DMS153 (cell line): ENCODE measurements at places on chromosomes 7 and 10.

GRCh38 chr7:77877791-77878190, 79.2 kb downstream of the PHTF2 start:
- DNase-seq, result no peak

GRCh38 chr10:115092555-115093285, 445 bp upstream of the ATRNL1 start:
- DNase-seq, result no peak

DNA sequence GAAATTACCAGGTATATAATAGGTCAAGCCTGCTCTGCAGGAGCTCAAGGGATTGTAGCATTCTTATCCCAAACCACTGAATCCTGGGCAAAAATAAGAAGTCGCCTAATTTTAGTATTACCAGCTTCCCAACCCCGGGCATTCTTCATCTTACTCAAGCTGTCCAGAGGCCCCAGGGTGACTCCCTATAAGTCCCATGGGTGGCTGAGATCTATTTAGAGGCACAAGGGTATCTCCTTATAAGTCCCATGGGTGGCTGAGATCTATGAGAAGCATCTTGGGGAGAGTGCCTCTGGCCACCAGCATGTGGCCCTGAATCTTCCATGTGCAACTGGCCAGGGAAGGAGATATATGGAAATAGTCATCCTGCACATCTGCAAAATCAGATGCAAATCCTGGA, 38.9 kb downstream of the PRSS2 start:
- no peak for DNase-seq

GRCh38 chr7:43768887-43769272, 10.4 kb downstream of the BLVRA start:
- no peak for DNase-seq

- peak; percentile 73 for DNase-seq
These were observed 57.6 kb upstream of the EZH2 start for GRCh38 chr7:148941598-148942275.

GRCh38 chr7:80847027-80847426, 71.8 kb downstream of the SEMA3C start:
- DNase-seq, result no peak

DNA sequence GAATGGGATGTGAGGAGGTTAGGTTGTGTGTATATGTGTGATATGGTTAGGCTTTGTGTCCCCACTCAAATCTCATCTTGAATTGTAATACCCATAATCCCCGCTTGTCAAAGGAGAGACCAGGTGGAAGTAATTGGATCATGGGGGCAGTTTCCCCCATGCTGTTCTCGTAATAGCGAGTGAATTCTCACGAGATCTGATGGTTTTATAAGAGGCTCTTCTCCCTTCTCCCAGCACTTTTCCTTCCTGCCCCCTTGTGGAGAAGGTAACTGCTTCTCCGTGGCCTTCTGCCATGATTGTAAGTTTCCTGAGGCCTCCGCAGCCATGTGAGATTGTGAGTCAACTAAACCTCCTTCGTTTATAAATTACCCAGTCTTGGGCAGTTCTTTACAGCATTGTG, 47.3 kb downstream of the NPVF start:
- no peak for DNase-seq

- DNase-seq, result no peak
These were observed 75.0 kb downstream of the LHPP start for GRCh38 chr10:124536496-124537050.

DNA sequence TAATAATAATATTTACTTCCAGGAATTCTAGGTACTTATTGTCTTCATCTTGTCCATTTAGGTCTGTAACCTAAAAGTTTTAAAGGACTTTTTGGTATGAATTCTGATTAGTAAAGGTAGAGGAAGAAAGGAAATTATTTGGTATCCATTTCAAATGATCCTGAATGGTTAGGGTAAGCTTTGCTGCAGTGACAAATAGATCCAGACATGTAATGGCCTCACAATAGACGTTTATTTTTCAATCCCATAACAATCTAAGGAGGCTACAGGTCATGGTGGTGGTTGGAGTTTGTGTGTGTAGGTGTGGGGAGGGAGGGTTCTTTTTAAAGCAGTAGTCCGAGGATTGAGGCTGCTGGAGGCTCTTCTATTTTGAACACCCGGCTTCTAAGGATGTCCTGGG, 5.3 kb downstream of the FBH1 start:
- DNase-seq, result no peak

DNA sequence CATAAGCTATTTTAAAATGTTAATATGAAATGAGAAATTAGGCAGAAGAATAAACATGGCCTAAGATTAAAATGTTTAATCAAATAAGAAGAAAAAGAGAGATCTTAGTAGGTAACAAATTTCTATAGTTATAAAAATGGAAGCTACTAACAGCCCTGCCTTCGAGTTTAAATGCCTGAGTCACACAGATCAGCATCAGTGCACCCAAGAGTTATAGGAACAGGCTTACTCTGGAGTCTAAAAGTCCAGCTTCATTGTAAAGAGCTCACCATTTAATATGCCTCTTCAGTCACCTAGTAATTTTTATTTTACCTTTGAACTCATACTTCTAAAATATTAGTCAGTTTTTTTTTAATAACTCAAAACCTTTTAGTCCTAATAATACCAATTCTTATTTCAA, 52.6 kb downstream of the BRI3 start:
- DNase-seq, result no peak

- DNase-seq, result no peak
These were observed 79.3 kb downstream of the PLXDC2 start for GRCh38 chr10:19895500-19895899.

GRCh38 chr7:148156233-148156632, 434.3 kb upstream of the C7orf33 start:
- no peak for DNase-seq

DNA sequence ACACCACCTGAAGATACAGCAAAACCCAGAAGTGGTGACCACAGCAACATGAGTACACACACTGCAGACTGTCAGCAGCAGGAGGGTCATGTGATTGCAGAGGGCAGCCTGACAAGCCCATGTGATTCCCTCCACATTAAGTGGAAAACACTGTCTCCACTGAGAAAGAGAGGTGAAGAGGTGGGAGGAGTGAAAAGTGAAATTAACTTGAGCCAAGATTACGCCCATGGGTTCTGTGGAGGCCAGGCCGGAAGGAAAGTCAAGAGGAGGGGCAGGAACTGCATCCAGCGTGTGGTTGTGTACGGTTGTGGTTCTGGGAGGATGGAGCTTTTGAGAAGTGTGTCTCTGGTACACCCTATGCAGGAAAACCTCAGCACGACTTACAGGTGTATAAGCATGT, 138.5 kb downstream of the PLXNA4 start:
- no peak for DNase-seq

- no peak for DNase-seq
These were observed 291.7 kb downstream of the ARL4A start for GRCh38 chr7:12979181-12979580.

DNA sequence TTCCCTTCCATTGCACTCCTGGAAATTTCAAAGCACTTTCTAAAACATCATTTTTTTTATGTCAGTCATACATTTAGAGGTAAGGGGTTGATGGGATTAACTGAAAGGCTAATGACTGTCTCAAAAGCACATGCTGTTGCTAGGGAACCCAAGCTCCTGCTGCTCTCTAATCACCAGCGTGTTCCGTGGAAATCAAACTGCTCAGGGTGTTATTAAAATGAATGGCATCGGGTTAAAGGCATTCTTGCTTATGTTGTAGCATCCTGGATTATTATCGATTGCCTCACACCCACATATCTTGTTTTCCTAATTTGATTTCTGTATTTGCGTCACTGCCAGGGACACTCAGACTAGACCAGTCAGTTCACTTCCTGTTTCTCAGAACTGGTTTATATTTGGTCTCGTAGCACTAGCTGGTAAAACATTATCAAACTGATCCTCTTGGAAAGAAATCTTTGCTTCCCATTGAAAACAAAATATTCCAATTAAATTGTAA, 216.5 kb upstream of the MKLN1 start:
- peak; percentile 40 for DNase-seq

DNA sequence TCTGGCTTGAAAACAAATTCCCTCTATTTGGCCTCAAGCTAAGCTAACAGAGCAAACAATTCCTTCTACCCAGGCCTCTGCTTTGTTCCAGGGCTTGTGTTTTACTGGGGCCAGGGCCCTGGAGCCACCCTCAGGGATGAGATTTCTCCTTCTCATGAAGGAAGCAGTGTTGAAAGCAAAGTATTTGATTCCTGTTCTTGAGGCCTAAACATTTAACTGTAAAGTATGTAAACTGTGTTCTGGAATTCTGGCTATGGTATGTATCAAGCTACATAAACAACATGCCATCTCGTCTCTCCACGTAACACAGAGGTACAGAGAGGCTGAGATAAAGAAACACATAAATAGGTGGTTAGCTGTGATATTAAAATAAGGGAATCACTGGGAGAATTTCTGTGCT, 81.8 kb downstream of the HERPUD2 start:
- DNase-seq, result no peak

DNA sequence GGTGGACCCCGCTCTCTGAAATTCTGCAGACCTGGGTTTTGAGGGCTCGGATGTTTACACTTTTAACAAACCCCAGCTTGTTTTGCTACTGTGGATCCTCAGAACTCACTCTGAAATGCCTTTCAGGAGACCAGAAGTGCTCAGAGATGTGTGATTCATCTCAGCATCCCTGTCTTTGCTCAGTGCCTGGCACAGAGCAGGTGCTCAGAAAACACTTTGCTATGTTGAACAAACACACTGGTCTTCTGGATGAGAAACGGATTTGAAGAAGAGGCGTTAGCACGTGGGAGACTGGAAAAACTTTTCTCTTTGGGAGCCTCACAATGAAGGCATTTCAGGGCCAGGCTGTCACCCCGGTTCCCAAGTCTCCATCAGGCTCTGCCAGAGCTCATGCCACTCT, 53.3 kb downstream of the SH3PXD2A start:
- DNase-seq, result no peak

GRCh38 chr10:31288962-31289361, 30.1 kb upstream of the ZEB1 start:
- DNase-seq, result no peak

DNA sequence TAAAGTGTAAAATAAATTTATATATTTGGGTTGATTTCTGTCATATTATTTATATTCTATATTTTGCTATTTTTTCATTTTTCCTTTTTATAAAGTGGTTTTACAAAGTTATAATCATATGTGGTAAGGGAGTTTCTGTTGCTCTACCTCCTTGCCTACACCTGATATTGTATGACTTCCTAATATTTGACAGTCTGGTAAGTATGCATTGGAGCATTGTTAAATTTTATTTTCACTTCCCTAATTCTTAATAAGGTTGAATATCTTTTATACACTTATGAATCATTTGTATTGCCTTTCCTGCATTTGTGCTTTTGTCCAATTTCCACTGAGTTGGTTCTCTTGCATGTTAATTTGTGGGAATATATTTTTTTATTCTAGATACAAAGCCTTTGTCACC, 492.4 kb downstream of the GRID1 start:
- no peak for DNase-seq

DNA sequence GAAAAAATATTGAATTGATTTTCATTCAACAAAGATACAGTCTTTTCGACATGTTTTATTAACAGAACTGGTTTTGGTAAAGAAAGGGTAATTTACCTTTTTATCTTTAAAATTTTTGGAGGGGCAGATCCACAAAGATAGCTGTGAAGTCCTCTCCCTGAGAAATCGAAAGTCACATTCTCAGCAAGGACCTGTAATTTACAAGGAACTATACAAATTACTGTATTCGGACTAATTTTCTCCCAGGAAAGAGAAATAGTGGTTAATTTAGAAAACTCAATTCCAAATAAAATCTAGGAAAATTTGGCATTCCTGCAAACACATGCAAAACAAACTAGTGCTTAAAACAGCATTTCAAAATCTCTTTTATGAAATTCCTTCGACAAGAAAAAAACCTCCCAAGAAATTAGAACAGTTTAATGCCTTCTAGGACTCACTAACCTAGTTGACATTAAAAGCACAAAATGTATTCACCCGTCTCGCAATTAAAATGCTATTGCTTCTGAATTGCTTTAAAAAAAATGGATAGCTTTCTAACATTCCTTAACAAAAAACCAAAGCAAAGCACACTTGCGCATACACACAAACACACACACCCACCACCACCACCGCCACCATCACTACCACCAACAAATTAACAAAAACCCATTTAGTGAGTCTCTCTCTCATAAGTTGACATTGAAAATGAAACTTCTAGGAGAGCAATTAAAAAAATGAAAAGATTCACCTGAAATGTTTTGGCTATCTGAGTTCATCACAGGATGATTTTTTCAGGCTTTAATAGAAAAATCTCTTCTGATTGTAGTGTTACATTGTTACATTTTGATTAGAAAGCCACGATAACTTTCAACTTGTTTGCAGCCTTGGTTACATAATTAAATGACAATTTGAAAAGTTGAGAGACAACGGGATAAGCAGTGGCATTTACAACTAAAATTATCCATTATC, 4.0 kb upstream of the NKX2-3 start:
- no peak for DNase-seq

- no peak for DNase-seq
These were observed 43.8 kb upstream of the CSTF2T start for GRCh38 chr10:51743146-51743545.

DNA sequence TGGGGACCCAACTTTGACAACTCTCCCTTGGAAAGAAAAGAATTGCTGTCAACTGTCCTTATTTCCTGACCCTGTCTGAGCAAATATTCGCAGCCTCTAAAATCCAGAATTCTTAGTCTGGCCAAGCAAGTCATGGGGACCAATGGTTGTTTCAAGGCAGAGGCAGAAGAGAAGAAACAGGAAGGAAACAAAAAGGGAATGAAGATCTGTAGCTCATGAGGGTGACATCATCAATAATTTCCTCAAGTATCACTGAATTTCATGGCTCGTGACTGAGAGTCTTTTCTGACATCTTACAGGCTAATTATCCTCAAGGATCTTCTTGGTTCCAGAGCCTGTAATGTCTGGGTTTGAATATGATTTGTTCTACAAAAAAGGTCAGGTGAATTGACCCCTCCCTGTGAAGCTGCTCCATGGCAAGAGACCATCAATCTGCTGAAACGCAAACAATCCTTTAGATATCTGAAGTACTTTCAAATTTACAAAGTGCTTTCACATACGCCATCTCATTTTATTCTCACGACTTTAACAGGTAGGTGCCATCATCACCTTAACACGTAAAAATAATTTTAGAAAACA, 5.8 kb downstream of the CDK6 start:
- no peak for DNase-seq

GRCh38 chr10:123663522-123663921, 2.6 kb upstream of the GPR26 start:
- DNase-seq, result no peak

- DNase-seq, result no peak
These were observed 18.2 kb downstream of the ZNF248 start for GRCh38 chr10:37839243-37839642.

- no peak for DNase-seq
These were observed 21.6 kb downstream of the PDZD8 start for GRCh38 chr10:117353684-117354083.

DNA sequence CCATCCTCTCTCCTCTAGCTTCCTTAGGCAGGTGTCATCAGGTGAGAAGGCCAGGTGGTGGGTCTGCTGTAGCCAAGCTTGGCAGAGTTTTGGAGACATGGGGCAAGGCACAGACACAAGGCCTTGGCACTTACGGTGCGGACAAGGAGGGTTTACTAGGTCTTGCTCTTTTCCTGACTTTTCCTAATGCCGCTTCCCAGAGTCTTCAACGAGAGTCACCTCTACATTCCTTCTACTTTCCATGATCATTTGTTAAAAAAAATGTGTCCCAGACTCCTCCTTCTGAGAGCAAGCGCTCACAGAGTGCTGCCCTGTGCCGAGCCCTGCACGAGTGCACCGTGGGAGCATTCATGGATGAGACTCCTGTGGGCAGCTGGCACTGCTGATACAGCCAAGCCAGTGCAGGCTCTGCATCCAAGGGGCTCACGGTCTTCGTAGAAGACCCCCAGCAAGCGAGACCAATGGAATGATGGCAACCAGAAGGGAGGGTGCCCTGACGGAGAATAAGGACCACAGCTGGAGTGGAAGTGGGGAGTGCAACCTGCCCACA, 243.0 kb upstream of the MKI67 start:
- DNase-seq, result no peak
